ENCODE measurements at places on chromosomes 5 and 9.
A peak's percentile ranks its signal among the peaks of the same experiment; 100 is the strongest.

DNA sequence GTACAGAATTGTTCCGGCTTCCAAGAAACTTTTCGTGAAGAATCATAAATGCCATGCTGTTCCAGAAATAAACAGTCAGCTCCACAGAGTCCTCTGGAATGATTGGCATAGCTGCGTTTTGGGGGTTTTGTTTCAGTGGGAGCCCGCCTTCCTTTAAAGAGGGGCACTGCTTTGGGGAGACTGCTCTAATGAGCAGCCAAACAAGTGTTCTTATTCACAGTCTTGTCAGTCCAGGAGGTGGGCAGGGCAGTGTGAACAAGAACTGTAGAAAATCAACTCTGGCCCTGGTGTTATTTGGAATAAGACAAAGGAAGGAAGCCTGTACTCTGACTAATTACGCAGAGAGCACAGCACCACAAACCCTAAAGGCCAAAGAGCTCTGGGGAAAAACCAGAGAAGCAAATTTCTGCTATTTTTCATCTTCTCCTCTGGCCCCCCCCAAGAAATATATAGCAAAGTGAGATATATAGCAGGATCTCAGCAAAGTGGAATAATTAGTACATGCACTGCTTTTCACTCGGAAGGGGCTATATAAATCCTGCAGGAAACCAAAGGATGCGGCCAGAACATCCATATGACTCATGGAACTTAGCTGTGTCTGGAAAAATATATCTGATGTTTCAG, 92.9 kb downstream of the GLDC start:
- DNase-seq, result no peak

GRCh38 chr9:126390923-126391322, 64.3 kb downstream of the MVB12B start:
- peak; percentile 66 for DNase-seq

- peak; percentile 43 for DNase-seq
Measured at GRCh38 chr9:35749515-35750255, 598 bp downstream of the RGP1 start.

GRCh38 chr5:162209005-162209605, 141.5 kb downstream of the GABRG2 start:
- peak; percentile 64 for DNase-seq

GRCh38 chr5:79205965-79206364, 30.0 kb upstream of the JMY start:
- DNase-seq, result no peak

DNA sequence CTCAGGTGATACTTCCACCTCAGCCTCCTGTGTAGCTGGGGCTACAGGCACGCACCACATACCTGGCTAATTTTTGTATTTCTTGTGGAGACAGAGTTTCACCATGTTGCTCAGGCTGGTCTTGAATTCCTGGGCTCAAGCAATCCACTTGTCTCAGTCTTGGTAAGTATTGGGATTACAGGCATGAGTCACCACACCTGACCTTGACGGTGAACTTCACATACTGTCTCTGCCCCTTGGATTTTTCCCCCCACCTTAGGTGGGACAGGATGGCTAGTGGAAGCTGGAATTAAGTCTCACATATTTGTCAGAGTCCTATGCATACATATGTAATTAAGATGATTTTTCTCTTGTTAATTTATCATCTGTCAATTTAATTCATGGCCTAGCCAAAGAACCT, 20.9 kb upstream of the RFK start:
- no peak for DNase-seq

DNA sequence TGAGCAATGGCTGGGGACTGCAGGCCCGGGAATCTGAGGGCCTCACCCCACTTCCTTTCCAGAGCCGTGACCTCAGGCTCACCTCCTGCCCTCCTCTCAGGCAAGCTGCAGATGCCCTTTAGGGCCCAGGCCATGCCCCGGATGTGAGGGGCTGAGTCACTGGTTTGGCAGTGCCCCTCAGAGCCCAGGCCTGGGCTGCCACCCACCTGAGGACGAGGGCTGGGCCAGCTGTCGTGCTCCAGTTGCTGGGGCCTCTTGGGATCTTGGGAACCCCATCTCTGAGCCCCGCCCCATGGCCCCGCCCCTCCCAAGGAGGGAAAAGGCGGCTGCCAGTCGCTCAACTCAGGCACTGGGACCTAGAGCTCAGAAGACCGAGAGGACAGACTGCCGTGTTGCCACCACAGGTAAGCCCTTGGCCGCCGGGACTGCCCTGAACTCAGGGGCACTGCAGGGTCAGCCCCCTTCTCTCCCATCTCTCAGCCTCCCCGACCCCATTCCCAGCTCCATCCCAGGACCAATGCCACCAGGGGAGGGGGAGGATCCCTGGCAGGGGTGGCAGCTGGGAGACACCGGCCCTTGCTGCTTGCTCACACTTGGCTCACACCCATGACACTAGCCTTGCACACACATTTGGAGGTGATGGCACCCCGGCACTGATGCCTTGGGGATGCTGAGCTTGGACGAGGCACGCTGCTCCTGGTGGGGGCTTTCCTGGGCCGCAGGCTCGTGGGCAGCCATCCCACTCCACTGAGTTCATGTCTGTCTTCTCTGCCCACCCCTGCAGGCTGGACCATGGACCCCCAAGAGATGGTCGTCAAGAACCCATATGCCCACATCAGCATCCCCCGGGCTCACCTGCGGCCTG, at the start of gene CYSRT1:
CYSRT1 (plus strand) TSS at position 345 of the 865 bp plus-strand sequence; CDS start at position 793, 448 bp downstream.
- DNase-seq, result peak; percentile 49

DNA sequence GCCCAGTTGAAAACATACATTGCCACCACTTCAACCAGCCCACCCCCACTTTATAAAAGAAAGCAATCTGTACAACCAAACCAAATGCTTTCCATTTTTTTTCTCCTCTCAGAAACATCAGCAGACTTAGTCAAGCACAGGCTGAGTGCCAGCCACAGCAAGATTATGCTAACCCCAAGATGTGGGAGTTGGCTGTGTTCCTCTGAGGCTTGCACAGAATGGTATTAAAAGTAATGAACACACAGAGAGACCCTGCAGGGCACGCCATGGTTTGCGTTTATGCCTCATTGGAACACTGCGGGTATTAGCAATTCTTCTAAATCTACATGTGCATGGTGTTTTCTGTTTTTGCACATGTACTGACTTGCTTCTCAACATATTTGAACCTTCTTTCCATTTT, 419.9 kb upstream of the GRAMD2B start:
- DNase-seq, result no peak

GRCh38 chr5:181265092-181265671, 4.2 kb upstream of the TRIM52 start:
- no peak for DNase-seq
